Activated CD8-positive, alpha-beta T cell treated with anti-CD3 and anti-CD28 coated beads for 36 hours (primary cell): ENCODE measurements at places on chromosomes 12 and 14. TPM values are rescaled to one million over a fixed set of nuclear protein-coding genes. Genes with fewer than 3 reads are reported as not detected.

GRCh38 chr12:104579718-104580495, 123.2 kb downstream of the CHST11 start:
- peaks cover 76% of the 10 kb centered on the region for H3K4me1 ChIP-seq
- H3K36me3 ChIP-seq: peaks cover 3% of the 10 kb centered on the region
- no peaks in the 10 kb centered on the region for H3K27me3 ChIP-seq
- H3K4me3 ChIP-seq: no peak overlapping the region
- DNase-seq: no peak

- peaks cover 7% of the 10 kb centered on the region for H3K4me1 ChIP-seq
- DNase-seq: no peak
- H3K27me3 ChIP-seq: no peaks in the 10 kb centered on the region
Observed at GRCh38 chr12:104276273-104277131, 27.0 kb upstream of the EID3 start.

DNA sequence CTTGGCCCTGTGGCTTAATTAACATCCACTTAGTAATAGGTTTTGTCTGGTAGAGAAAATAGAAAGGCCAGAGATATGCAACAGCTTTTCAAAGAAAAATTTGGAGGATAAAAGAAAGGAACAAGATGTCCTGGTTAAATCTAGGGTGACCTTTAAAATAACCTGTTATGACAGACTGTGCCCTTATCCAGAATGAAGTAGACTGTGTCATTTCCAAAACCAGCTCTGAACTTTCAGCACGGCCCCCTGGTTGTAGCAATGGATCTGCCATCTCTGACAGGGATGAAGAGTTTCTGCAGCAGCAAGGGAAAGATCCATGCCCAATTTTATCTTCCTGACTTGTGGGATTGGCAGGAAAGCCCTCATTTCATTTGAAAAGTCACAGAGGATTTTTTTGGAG, 5.1 kb downstream of the PLEKHG7 start:
- no peak overlapping the region for H3K27ac ChIP-seq
- H3K4me1 ChIP-seq: peaks cover 5% of the 10 kb centered on the region
- no peaks in the 10 kb centered on the region for H3K27me3 ChIP-seq
- DNase-seq: no peak
- no peak overlapping the region for H3K4me3 ChIP-seq

MTRFR gene
- 28.1 TPM for total RNA-seq

DNA sequence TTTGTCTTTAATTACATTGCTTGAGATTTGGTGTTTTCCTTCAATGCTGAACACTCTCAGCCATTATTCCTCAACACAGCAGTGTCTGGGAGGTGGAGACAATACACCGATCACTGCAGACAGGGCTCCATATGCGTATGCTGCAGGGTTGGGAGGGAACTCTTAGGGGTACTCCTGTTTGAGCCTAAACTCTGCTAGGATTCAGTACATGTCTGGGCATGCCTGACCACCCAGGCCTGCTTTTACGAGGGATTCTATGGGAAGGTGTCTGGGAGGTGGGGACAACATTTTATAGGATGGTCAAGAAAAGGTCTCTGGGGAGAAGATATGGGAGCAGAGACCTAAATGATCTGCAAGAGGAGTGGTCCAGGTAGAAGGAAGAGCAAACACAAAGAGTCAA, 34.3 kb downstream of the DHRS2 start:
- H3K36me3 ChIP-seq: no peaks in the 10 kb centered on the region
- H3K27ac ChIP-seq: no peak overlapping the region
- H3K4me3 ChIP-seq: no peak overlapping the region
- H3K27me3 ChIP-seq: peaks cover 3% of the 10 kb centered on the region

DNA sequence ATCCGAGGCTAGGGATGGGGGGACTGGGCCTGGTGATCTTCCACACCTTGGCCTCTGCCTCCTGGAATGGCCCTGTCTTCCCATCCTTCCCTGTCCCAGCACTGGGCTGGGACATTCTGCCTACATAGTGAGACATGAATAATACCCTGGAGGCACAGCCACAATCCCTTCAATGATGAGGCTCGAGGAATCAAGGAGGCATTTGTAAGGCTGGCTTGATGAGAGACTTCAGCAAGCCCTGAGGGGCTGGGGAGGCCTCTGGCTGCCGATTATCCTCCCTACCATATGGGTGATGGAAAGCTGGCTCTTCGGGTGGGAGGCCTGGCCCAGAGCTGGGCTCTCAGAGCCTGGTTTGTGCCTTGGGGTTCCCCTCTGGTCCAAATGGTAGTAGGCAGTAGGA, 92.5 kb downstream of the CALM1 start:
- H3K27me3 ChIP-seq: no peaks in the 10 kb centered on the region
- no peak overlapping the region for H3K4me3 ChIP-seq
- peaks cover 2% of the 10 kb centered on the region for H3K4me1 ChIP-seq
- DNase-seq: no peak

EIF2S3B gene
- total RNA-seq: 3.3 TPM
